Activated B cell treated with CpG ODN at 0.5 μM for 24 hours (primary cell): ENCODE measurements at places on chromosomes 2 and 18. TPM values are rescaled to one million over a fixed set of nuclear protein-coding genes. Genes with fewer than 3 reads are reported as not detected.

DNA sequence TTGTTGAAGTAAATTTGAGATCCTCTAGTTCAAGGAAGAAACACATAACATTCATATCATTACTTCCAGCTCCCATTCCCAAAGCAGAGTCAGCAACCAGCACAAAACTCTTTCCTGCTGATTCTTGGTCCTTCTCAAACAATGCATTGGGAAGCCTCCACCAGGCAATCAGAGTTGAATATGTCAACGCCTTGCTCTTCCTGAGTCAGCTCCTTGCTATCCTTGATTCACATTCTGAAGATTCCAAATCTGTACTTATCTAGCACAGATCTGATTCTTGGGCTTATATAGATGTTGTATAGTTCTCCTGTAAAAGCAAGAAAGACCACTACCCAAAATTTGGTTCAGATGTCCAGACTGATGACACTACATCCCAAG lies 29.6 kb downstream of the CFAP210 start:
- peaks cover 7% of the 10 kb centered on the region for H3K4me1 ChIP-seq
- no peak overlapping the region for H3K4me3 ChIP-seq
- peaks cover 8% of the 10 kb centered on the region for H3K27me3 ChIP-seq
- DNase-seq, result no peak
- no peak overlapping the region for H3K27ac ChIP-seq

- DNase-seq, result no peak
- H3K4me3 ChIP-seq, result no peak overlapping the region
- peak overlapping the region; percentile 64 for H3K27ac ChIP-seq
Measured at GRCh38 chr2:692767-693166, 15.6 kb upstream of the TMEM18 start.

- DNase-seq, result no peak
- peaks cover 5% of the 10 kb centered on the region for H3K27me3 ChIP-seq
- H3K27ac ChIP-seq, result no peak overlapping the region
- no peak overlapping the region for H3K4me3 ChIP-seq
- H3K4me1 ChIP-seq, result no peaks in the 10 kb centered on the region
Measured at GRCh38 chr18:46400449-46400848, 256.6 kb downstream of the LOXHD1 start.

DNA sequence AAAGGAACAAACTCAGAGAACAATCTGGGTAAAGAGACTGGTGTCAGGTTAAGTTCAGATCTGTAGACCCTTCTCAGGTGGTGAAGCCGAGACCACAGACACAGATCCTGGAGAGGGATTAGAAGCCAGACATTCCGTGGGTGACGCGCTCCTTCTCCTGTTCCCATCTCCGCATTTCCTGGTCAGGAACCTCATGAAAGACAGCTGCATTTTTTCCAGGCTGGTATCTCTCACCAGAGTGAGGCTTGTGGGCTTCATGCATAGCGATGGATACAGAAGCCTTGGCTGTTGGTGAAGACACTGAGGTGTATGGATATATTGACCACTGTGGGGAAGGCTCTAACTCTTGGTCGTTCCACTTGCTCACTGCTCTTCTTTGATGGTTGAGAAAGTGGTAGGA lies 152.6 kb downstream of the FAM210A start:
- no peak overlapping the region for H3K4me3 ChIP-seq
- H3K27me3 ChIP-seq, result no peaks in the 10 kb centered on the region
- DNase-seq, result no peak
- H3K36me3 ChIP-seq, result no peaks in the 10 kb centered on the region

DNA sequence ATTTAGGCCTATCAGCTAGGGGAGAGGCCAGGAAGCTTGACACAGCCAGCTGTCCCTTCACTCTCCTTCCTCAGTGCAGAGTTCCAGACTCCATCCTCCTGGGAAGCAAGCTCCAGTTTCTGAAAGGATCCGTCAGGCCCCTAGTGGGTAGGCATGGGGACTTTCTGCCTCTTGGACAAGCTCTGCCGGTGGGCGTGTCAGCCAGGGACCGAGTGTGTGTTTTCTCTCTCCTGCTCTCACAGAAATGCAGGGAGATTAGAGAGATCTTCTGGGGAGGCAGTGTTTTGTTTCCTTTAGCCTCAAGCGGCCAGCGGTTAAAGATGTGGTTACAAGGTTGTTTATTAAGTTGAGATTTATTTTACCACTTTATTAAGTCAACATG lies 29.9 kb upstream of the OTOS start:
- H3K36me3 ChIP-seq, result no peaks in the 10 kb centered on the region
- H3K4me3 ChIP-seq, result no peak overlapping the region
- H3K4me1 ChIP-seq, result peaks cover 2% of the 10 kb centered on the region

- H3K27me3 ChIP-seq, result no peaks in the 10 kb centered on the region
- no peak overlapping the region for H3K4me3 ChIP-seq
- DNase-seq, result no peak
- H3K27ac ChIP-seq, result no peak overlapping the region
Measured at GRCh38 chr2:231102772-231103171, 22.1 kb downstream of the HTR2B start.

DNA sequence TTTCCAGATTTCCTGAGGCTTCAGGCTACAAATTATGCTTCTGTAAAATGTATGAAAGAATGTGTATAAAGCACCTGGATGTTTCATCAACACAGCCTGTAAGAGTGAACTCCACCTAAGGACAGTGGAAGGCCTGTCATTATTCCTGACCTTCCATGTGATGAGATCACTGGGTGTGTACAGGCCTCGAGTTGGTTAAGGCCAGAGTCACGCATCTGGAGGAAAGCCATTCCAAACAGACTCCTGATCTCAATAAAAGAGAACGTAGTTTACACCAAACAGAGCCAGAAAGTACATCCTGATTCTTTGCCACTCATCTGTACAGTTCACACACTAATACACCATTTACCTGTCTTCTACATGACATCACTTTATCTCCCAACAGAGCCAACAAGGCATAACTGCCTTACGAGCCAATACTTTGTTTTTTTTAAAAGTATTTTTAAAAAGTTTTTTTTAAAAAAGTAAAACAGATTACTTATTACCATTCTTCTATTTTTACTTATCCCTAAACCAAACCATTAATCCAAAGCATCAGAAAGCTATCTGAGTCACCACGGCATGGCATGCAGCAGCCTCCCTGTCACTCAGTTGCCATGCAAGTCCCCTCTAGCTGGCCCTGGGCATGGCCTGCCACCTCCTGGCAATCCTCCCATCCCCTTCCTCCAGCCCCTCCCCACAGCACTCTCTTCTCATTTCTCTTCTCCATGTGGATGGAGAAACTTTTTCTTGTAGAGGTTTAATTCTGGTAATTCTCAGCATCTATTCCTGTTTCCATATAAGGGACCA lies 78.8 kb upstream of the TFCP2L1 start:
- peaks cover 85% of the 10 kb centered on the region for H3K36me3 ChIP-seq
- no peak overlapping the region for H3K4me3 ChIP-seq
- no peaks in the 10 kb centered on the region for H3K27me3 ChIP-seq
- no peak overlapping the region for H3K27ac ChIP-seq
- no peak for DNase-seq
- no peaks in the 10 kb centered on the region for H3K4me1 ChIP-seq

- peak overlapping the region; percentile 50 for H3K27ac ChIP-seq
- H3K4me3 ChIP-seq, result peak overlapping the region; percentile 81
- no peaks in the 10 kb centered on the region for H3K27me3 ChIP-seq
- peaks cover 30% of the 10 kb centered on the region for H3K4me1 ChIP-seq
Measured at GRCh38 chr2:42567806-42568400, 529 bp upstream of the MTA3 start.

DNA sequence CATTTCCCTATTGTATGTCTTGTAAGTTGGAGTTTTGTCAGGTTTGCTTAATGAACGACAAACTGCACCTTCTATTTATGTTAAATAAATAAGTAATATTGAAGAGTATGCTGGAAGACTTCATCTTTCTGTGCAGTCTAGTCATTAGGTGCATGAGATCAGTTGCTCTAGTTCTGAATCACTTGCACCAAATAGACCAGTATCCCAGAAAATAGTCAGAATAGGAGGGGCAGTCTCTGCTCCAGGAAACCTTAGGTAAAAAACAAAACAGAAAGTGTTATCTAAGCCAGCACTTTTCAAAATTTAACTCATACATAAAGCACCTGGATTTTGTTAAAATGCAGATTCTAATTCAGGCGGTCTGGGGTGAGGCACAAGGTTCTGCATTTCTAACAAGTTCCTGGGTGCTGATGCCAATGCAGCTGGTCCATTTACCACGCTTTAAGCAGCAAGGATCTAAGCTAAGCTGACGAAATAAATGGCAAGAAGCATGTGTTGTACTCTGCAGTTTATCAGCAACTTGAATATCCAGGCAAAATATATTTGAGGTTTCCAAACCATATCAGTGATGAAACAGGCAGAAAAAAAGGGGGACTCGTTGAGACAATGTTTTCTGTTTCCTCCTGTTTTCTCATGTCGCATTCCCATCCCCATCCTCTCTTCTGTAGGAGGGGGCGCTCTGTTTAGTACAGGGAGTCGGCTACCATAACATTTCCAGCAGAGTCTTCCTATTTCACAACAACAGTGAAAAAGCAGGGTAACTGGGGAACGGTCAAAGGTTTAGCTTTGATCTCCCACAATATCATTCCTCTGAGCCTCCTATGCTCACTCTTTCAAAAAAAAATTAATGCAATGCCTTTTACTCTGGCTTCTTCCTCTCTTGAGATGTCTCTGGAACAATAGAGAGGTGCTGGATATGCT lies 106.4 kb downstream of the MBD2 start:
- H3K4me1 ChIP-seq, result peaks cover 4% of the 10 kb centered on the region
- no peak overlapping the region for H3K4me3 ChIP-seq
- no peak overlapping the region for H3K27ac ChIP-seq
- no peaks in the 10 kb centered on the region for H3K36me3 ChIP-seq
- H3K27me3 ChIP-seq, result peaks cover 28% of the 10 kb centered on the region

- H3K36me3 ChIP-seq, result no peaks in the 10 kb centered on the region
- no peak overlapping the region for H3K4me3 ChIP-seq
- H3K27ac ChIP-seq, result no peak overlapping the region
- no peaks in the 10 kb centered on the region for H3K4me1 ChIP-seq
- no peak for DNase-seq
Measured at GRCh38 chr2:187377340-187377739, 70.7 kb downstream of the CALCRL start.

- no peak for DNase-seq
- H3K27me3 ChIP-seq, result no peaks in the 10 kb centered on the region
- no peak overlapping the region for H3K27ac ChIP-seq
- H3K36me3 ChIP-seq, result peaks cover 26% of the 10 kb centered on the region
Measured at GRCh38 chr2:167966937-167967913, 280.2 kb downstream of the STK39 start.

DNA sequence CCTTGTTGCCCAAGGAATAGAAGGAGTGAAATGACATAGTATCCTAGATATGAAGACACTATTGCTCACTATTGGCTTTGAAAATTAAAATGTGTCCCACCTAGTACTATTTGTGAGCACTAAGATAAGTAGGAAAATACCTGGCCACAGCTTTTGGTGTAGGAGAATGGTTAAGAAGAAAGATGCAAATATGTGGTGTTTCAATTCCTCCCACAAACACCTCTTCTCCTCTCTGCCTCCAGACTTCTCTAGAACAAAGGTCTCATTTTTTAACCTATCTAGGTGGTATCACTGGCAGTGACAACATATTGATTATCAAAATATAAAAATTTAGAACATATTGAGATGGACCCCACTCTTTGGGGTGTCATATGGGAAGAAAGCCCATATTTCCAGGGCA lies 929.9 kb upstream of the FANCL start:
- no peak overlapping the region for H3K4me3 ChIP-seq
- peaks cover 6% of the 10 kb centered on the region for H3K4me1 ChIP-seq
- no peak for DNase-seq
- peaks cover 3% of the 10 kb centered on the region for H3K27me3 ChIP-seq
- no peak overlapping the region for H3K27ac ChIP-seq

DNA sequence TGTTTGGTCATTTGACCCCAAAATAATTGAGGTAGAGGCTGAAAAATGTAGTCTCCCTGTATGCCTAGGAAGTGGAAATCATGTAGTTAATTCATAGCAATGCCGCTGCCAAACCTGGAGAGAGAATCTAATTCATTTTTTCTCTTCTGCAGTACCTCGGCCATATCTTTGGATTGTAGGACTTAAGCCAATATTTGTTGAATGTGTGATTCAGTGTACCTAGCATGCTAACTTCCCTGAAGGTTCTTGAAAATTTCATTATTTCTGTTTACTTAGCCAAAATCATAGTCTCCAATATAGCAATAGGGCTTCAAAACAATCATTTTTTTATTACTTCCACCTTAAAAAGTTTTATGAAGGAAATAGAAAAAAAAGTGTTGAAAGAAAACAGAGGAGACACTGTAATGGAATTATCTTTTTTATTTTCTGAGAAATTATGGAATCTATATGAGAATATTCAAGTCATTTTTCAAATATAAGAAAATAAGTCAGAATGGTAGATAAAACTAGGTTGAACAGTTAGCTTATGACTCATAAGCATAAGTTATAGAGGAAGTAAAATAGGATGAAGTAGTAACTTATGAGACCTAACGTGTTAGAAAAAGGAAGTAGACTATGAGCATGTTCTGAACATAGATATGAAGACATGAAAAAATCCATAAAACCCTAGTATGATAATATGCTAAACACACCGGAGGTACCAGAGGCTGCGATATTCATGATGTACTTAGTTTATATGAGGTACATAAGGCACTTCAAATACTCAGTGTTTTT lies 35.2 kb upstream of the CDH19 start:
- DNase-seq, result no peak
- no peaks in the 10 kb centered on the region for H3K27me3 ChIP-seq
- no peaks in the 10 kb centered on the region for H3K4me1 ChIP-seq
- no peaks in the 10 kb centered on the region for H3K36me3 ChIP-seq
- no peak overlapping the region for H3K4me3 ChIP-seq

GRCh38 chr2:116669782-116670181 lies 1144.7 kb upstream of the DDX18 start:
- H3K27me3 ChIP-seq, result no peaks in the 10 kb centered on the region
- H3K4me3 ChIP-seq, result no peak overlapping the region
- H3K36me3 ChIP-seq, result no peaks in the 10 kb centered on the region

DNA sequence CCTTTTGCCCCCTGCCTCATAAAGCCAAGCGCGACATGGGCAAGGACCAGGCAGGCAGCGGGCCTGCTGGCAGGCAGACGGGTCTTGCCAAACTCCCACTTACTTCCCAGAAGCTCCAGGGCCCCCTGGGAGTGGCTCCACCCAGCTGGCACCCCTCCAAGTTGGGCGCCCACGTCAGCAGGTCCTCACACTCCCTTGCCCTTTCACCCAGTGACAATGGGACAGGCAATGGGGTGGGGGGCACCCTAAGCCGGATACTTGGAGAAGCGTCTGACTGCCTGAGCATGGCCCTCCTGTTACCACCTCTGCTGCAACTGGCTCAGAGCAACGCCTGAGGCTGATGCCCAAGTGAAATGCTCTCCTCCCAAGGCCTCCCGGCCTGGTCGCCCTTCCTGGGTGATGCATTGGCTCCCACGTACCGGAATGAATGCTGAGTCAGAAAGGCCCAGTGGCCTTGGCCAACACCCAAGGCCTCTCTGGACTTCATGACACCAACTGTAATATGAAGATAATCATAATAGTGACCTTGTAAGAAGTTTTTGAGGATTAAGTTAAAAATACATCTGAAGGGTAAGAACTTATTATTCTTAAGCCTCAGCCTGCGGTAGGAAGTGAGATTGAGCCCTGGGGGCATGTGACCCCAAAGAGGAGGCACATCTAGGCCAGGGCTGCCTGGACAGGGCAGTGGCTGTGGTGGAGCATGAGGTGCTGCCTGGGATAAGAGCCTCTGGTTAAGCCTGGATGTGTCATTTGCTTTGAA lies 31.6 kb downstream of the KCNK3 start:
- no peak for DNase-seq
- H3K4me1 ChIP-seq, result no peaks in the 10 kb centered on the region

- H3K27me3 ChIP-seq, result no peaks in the 10 kb centered on the region
- H3K27ac ChIP-seq, result no peak overlapping the region
- DNase-seq, result no peak
- H3K4me1 ChIP-seq, result no peaks in the 10 kb centered on the region
- no peaks in the 10 kb centered on the region for H3K36me3 ChIP-seq
Measured at GRCh38 chr18:77866351-77866750, 616.7 kb downstream of the GALR1 start.

Gene DLX1
- not detected in 2 replicates for total RNA-seq

Gene PDE1A
- total RNA-seq, result not detected in 2 replicates

Gene ATP6V1B1
- not detected in 2 replicates for total RNA-seq

Gene RUFY4
- total RNA-seq, result 0.53 TPM in 1 of 2 replicates, not detected in the other

Gene STARD6
- total RNA-seq, result not detected in 2 replicates

Gene HOXD8
- total RNA-seq, result not detected in 2 replicates

Gene MEP1B
- total RNA-seq, result 0.09 TPM in 1 of 2 replicates, not detected in the other
